ENCODE measurements at places on chromosomes 2 and 18.

DNA sequence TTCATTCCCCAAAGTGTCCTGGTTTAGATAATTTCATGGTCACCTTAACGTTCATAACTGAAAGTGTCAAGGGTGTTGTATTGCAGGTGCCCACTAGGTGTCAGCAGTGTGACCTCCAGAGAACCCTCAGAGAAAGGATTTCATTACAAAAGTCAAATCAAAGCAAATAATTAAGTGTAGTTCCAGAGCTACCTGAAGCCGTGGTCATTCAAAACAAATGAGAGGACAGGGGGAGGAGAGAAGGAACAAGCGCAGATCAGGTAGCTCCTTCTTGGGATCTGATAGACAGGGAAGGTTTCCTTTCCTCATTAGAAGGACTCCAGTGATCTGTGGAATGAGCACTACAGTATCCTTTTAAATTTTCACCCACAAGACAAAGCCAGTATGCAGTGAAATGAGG, at the start of gene SLC9A4:
Gene SLC9A4 (plus strand): TSS at position 207 of the 400 bp plus-strand sequence. CDS start 534 bp downstream, outside the sequence.
- no peak for DNase-seq

DNA sequence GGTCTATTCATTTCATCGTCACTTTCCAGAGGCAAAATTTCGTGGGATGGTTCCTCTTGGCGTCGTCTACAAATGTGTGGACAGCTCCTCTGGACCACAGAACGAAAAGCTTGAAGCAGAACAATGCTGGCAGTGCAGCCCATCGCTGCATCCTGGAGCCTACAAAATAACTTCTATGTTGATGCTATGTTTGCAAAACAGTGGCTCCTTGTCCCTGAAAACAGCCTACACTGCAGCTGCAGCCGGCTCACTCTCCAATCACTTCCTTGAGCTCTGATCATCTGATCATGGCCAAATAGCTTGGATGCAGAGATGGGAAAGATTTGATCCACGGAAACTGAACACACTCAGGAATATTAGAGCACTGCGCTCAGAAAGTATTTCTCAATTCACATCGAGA, 60.0 kb downstream of the DOCK10 start:
- DNase-seq: no peak

GRCh38 chr2:122636097-122636496, 880.6 kb downstream of the TSN start:
- no peak for DNase-seq

GRCh38 chr18:44838971-44839666, 158.4 kb downstream of the SETBP1 start:
- peak; percentile 19 for DNase-seq
